ENCODE measurements at places on chromosomes 1 and 21.

DNA sequence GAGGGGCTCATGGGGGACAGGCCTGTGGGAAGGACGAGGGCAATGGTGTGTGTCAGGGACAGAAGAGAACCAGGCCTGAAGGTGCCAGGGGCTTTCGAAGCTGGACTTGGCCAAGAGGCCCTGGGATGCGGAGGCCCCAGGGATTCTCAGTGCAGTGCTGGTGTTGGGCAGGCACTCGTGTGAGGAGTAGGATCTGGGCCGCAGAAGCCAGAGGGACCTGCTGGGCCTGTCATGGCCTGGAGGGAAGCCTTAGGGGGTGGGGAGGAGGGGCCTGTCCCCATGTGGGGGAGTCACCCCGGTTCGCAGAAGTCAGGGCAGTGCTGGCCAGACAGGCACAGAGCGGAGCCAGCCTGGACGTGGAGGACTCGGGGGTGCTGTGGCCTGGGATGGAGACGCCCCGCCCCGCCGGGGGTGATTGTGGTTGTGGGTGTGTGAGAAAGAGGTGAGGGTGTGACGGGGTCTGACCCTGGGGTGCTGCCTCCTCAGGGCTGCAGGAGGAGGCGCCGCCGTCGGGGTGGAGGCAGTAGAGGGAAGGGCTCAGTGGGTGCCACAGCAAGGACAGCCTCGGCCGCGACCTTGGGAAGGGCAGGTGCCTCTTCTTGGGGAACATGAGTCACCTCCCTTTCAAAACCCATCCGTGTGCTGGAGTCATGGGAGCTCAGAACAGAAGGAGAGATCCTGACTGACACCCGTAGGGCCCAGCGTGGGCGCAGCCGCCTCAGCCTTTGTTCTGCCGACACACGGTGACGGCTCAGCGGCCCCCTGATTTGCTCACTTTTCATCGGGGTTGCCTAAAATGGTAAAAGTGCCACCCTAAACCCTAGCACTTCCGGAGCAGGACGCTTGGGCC is 33.9 kb downstream of the FAAP20 start:
- DNase-seq: no peak

- DNase-seq: no peak
Observed at GRCh38 chr1:24233684-24234600, 46.9 kb upstream of the IFNLR1 start.

DNA sequence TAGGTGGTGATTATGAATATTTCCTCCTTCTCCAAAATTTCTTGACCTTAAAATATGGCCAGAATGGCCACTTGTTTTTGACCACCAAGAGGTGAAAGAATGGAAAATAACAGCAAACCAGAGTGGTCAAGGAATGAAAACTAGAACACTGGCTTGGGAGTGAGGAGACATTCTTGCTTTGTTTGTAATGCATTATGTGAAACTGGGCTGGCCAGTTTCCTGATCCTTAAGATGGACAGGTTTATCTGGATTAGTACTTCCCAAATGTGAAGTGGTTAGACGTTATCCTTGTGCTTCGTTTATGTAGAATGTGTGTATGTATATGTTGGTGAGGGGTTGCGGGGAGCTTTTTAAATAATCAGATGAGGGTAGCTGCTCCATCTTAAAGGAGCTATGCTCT is 12.8 kb downstream of the PLA2G4A start:
- no peak for DNase-seq

- DNase-seq: no peak
Observed at GRCh38 chr21:17351766-17352165, 161.1 kb upstream of the CXADR start.

GRCh38 chr21:46554431-46555224 is 50.3 kb downstream of the S100B start:
- no peak for DNase-seq

DNA sequence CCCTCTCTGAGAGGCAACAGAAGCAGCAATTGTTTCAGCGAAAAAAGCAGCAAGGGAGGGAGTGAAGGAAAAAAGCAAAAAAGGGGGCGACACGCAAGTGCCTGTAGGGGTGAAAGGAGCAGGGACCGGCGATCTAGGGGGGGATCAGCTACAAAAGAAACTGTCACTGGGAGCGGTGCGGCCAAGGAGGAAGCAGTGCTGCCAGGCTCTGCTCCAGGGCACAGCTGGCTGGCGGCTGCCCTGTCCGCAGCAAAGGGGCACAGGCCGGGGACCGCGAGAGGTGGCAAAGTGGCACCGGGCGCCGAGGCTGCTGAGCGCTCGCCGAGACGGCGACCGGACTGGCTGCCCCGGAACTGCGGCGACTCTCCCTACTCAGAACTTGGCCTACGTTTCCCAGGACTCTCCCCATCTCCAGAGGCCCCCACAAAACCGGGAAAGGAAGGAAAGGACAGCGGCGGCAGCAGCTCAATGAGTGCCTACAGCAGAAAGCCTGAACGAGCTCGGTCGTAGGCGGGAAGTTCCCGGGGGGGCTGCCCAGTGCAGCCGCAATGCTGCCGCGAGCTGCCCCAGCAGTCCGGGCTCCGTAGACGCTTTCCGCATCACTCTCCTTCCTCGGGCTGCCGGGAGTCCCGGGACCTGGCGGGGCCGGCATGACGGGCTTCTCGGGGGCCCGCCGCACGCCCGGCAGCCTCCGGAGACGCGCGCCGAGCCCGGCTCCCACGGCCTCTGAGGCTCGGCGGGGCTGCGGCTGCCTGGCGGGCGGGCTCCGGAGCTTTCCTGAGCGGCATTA is 1.0 kb upstream of the CDKN2C start:
- no peak for DNase-seq
